ENCODE measurements at places on chromosomes 12 and 14. TPM values are rescaled to one million over a fixed set of nuclear protein-coding genes. Genes with fewer than 3 reads are reported as not detected.
A peak's percentile ranks its signal among the peaks of the same experiment; 100 is the strongest.

DNA sequence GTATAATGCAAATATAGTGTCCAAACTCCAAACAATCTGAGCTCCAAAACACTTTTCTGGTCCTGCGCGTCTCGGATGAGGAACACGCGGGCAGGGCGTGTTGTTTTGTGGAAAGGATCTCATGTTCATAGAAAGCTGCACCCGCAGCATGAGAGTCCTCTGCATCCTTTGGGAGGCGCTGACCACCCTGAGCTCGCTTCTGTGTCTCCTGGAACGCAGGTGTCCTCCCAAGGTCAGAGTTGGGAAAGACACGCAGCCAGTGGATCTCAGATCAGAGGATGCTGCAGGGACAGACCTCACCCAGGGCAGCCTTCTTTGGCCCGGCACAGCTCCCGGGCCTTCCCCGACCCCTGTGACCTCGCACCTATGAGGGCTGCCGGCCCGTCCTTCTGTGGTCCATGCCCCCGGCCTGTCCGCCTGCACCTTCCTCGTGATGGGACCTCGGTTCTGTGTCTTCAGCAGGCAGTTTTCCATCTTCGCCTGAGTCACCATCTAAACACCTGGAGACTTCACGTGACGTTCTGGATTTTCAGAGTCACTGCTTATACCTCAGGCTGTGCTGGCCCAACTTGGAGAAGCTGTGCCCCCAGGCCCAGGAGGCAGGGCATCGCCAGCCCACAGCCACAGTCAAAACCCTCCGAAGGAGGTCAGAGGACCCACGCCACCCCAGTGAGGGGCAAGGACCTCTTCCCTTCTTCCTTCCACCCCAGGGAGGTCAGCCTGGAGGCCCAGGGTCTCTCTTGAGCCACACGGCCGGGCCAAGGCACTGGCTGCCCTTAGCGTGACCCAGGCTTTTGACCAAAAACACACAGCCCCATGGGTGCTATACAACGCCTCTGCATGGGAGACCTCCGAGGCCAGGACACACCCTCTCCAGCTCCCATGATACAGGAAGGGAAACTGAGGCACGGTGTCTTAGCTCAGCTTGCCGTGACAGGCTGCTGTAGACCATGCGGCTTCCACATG lies 25.9 kb downstream of the MMP17 start:
- DNase-seq, result no peak

The PTPN6 gene
- total RNA-seq, result 19.7 TPM

GRCh38 chr12:27838543-27839185 lies 58.6 kb upstream of the MANSC4 start:
- DNase-seq, result no peak

DNA sequence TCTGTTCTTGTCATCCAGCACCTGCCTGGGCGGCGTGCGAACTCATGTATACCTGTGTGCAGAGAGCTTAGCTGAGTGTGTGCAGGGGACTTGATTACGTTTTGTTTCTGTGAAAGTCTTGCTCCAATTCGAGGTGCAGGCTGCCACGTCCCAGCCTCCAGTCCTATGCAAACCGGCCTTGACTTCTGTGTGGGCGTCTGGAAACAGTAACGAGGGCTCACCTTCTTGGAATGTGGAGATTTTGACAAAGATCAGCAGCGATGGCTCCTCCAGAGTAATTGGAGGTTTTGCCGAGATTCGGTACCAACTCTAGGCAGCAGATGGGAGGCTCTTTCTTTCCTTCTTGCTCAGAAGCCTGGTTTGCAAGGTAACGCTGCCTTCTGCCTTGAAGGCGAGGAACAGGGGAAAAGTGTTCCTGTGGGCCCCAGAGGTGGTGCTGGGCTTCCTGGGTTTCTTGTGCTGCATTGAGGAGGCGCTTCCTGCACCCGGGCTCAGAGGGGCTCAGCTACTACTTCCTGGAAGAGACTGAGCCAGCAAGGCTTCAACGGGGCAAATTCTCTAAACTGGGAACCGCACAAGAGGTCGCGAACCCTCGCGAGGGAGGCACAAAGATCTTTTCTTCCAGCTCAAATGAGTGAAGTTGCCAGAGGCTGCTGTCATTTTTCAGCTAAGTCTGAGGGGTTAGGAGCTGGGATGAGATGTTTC lies 249.0 kb downstream of the AACS start:
- DNase-seq, result no peak

DNA sequence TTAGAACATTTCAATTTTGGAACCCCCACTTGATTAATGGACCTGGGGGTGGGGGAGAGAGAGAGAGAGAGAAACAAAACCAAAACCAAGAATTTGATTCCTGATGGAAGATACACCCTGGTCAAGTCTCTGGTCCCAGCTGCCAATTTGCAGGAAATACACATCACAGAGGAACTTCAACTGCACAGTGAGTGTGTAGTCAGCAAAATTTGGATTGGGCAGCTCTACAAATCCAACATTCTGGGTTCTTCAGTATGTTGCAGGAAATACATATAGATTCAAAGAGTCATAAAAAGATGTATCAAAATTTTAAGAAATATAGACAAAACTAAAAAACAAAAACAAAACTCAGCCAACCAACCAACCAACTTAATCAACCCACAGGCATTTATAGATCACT lies 17.4 kb downstream of the DNAH10 start:
- DNase-seq, result no peak

DNA sequence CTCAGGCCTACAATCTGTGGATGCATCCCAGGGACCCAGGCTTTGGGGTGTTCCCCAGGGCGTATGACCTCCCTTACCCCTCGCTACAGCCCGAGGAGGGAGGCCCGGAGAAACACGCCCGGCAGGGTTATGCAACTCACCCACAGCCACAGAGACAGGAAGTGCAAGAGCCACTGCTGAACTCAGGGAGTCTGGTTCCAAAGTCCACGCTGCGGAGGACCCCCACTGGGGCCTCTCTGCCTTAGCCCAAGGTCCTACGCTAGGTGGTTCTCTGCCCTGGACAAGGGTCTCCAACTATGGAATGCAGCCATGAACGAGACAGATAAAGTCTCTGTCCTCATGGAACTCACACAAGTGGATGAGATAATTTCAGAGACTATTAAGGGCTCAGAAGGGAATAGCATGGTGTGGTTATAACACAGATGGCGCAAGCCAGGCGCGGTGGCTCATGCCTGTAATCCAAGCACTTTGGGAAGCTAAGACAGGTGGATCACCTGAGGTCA lies 11.3 kb downstream of the SCARB1 start:
- peak; percentile 71 for DNase-seq

GRCh38 chr12:43309959-43310358 lies 242.0 kb downstream of the ADAMTS20 start:
- no peak for DNase-seq

- no peak for DNase-seq
Observed at GRCh38 chr12:4974217-4974616, 64.5 kb downstream of the KCNA1 start.

The ADGRD1 gene
- total RNA-seq, result 7.1 TPM

- no peak for DNase-seq
Observed at GRCh38 chr12:69071091-69071370, 138.1 kb upstream of the CPM start.

The ZNF84 gene
- total RNA-seq, result 9.5 TPM

The KRT75 gene
- not detected for total RNA-seq

The FGF6 gene
- not detected for total RNA-seq

GRCh38 chr12:50401500-50402081 lies 906 bp downstream of the LARP4 start:
- DNase-seq, result no peak

The IAPP gene
- 0.08 TPM for total RNA-seq

All from liver (tissue), 10 donors.